ENCODE measurements at places on chromosomes 12 and 14. TPM values are rescaled to one million over a fixed set of nuclear protein-coding genes. Genes with fewer than 3 reads are reported as not detected.

The PIWIL1 gene
- not detected for total RNA-seq

The HPD gene
- total RNA-seq = not detected

The E2F7 gene
- not detected for total RNA-seq

The NUDT14 gene
- 10.8 TPM for total RNA-seq

The KRT2 gene
- 0.77 TPM for total RNA-seq

The CD163L1 gene
- 2.9 TPM for total RNA-seq

The ASCL1 gene
- not detected for total RNA-seq

The ALDH1L2 gene
- 0.47 TPM for total RNA-seq

The ACVRL1 gene
- not detected for total RNA-seq

The TPH2 gene
- not detected for total RNA-seq

Measured in naive thymus-derived CD8-positive, alpha-beta T cell (primary cell).